ENCODE measurements at places on chromosomes 2 and 18.
A peak's percentile ranks its signal among the peaks of the same experiment; 100 is the strongest.

DNA sequence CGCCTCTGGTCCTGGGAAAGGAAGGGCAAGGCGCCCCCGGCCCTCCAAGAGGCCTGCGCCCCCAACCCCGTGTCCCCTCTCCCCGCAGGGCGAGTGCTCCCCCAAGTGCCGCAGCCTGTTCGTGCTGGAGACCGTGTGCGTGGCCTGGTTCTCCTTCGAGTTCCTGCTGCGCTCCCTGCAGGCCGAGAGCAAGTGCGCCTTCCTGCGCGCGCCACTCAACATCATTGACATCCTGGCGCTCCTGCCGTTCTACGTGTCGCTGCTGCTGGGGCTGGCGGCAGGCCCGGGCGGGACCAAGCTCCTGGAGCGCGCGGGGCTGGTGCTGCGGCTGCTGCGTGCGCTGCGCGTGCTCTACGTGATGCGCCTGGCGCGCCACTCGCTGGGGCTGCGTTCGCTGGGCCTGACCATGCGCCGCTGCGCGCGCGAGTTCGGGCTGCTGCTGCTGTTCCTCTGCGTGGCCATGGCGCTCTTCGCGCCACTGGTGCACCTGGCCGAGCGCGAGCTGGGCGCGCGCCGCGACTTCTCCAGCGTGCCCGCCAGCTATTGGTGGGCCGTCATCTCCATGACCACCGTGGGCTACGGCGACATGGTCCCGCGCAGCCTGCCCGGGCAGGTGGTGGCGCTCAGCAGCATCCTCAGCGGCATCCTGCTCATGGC lies 52.4 kb downstream of the SLC66A2 start:
- DNase-seq, result no peak

DNA sequence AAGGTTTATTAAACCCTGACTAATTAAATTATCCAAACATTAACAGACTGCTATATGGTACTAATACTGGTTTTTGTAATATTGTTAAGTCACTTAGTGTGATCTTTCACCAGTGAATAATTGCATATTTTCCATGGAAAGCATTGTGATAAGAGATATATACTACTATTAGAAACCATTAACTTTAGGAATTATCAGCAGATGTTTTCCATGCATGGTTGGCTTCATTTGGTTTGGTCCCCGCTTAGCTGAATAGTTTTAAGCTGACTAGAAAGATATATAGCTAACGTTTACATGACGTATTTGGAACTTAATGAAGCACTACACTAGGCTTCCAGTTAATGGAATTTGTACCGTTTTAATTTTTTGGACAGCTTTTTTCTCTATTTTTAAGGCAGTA lies 37.9 kb downstream of the LCLAT1 start:
- DNase-seq, result no peak

DNA sequence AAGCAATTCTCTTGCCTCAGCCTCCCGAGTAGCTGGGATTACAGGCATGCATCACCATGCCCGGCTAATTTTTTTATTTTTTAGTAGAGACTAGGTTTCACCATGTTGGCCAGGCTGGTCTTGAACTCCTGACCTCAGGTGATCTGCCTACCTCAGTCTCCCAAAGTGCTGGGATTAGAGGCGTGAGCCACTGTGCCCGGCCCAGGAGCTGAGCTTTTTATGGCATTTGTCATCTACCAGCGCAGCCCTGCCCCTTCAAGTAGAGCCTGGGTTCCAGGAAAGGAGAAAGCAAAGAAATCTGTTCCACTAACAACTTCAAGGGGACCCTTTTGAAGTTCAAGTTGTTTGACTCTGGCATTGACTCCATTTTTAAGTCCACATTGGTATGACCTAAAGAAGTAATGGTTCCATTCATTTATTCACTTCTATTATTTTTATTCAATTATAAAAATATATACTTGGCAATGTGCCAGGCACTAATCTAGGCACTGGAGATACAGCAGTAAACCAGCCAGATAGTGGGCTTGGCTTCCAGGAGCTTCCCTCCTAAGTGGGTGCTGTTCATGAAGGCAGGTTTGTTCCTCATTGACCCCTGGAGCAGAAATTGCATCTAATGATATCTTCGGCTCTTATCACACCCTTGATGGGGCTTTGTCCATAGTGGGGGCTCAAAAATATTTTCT lies 8.0 kb upstream of the SFTPB start:
- DNase-seq, result no peak

- DNase-seq, result no peak
Observed at GRCh38 chr2:127403460-127403859, 14.8 kb upstream of the PROC start.

DNA sequence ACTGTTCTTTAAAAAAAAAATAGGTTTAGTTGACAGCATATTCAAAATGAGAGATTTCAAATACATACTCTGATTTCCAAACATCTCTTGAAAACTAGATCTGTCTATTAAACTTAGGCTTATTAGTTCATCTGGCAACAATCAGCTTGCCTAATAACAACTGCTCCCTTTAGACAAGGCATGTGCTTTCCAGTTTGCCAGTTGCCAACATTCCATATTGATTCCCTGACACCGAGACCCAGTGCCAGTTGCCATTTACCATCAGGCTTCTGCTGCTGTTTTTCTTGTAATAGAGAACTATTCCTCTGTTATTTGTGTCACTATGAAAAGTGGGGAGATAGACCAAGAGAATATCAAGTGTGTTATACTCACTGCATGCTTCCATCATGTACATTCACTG lies 256.0 kb downstream of the C1D start:
- DNase-seq, result no peak

GRCh38 chr2:205650450-205650849 lies 31.9 kb upstream of the NRP2 start:
- DNase-seq, result no peak

DNA sequence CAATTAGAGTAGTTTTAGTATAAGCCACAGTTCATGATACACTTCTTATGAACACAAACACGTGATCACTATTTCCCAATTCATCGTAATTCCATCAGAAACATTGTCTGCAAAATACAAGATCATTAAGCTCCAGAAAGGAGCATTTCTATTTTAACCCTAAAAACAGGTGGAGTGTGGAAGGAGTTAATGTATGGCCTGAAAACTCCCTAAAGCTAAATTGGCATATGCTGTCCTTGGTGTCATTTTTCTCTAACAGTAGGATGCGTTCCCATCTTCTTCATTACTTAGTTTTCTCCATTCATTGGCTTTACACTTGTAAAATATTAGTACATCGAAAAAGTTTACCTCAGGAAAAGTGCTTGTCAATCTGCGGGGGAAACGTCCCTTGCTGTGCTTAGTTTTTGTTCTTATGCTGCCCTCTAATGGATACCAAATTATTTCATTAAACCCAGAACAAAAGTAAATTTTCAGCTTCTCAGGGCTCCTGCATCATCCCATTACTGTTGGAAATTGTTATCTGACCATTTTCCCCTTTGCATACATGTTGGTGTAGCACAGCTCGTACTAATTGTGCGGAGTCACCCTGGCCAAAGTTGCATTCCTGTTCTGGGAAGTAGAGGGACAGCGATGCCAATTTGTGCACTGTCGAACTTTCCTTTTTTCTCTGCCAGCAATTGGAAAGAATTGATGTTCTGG lies 153.4 kb downstream of the GPD2 start:
- peak; percentile 46 for DNase-seq

- DNase-seq, result no peak
Observed at GRCh38 chr2:33160191-33160590, 213.4 kb downstream of the LTBP1 start.

GRCh38 chr18:75482880-75483279 lies 55.4 kb upstream of the SMIM21 start:
- DNase-seq, result no peak

DNA sequence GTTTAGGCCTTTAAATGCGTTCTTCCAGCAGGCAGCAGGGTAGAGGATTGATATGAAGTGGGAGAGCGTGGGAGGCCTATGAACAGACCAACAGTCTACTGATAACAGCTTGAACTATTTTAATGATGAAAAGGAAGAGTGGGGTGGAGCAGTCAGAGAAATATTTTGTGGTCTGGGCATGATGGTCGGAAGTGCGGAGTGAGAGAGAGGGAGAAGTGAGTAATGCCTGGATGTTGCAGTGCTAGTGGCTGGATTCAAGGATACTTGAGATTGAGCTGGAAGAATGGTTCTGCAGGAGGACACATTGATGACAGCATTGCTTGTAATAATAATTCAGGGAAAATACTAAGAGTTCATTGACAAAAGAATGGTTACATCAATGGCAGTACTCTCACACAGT lies 151.0 kb upstream of the DAPL1 start:
- no peak for DNase-seq

GRCh38 chr2:29063646-29064345 lies 10.5 kb downstream of the PCARE start:
- no peak for DNase-seq

DNA sequence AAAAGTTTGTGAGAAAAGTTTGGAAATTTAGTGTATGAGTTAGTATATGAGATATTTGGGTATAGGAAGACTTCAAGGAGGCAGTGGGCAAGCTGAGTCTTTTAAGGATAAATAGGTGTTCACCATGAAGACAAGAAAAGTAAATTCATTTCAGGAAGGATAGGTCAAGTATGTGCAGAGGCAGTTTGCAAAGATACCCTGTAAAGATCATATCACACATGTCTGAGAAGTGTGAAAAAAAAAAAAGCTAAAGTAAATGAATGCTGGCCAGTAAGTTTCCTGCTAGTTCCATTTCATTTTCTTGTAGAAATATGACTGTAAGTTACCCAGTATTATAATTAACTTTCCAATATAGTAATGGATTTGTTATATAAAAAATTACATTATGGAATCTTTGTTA lies 131.0 kb downstream of the PHLPP1 start:
- DNase-seq, result no peak

DNA sequence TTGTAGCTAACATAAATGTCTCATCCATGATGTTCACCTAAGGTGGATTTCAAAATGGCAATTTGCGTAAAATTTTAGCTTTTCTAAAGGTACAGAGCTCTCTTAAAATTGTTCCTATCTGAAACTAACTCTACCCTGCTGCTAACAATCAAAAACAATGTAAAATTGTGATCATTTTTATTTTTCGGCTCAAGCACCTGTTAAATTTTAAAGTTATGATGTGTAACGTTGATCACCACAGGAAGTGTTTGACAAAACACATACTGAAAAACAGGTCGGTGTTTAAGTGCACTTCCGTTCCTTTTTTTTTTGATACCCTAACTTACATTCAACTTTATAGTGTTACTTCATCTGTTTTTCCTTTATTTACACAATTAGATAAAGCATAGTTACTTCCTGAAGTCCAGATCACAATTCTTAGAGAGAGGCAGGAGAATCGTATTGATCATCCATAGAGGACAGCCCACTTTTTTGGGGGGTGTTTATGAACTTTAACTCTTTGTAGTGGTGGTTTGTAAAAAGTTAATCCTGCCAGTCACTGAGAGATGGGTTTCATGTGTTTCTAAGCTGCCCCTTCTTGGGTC lies 6.0 kb upstream of the NCK2 start:
- DNase-seq, result no peak

- DNase-seq, result no peak
Observed at GRCh38 chr18:34031810-34032209, 192.9 kb downstream of the NOL4 start.

- DNase-seq, result no peak
Observed at GRCh38 chr2:194203898-194204297, 1453.1 kb upstream of the SLC39A10 start.

- DNase-seq, result no peak
Observed at GRCh38 chr2:236485519-236485918, 84.1 kb upstream of the ACKR3 start.

DNA sequence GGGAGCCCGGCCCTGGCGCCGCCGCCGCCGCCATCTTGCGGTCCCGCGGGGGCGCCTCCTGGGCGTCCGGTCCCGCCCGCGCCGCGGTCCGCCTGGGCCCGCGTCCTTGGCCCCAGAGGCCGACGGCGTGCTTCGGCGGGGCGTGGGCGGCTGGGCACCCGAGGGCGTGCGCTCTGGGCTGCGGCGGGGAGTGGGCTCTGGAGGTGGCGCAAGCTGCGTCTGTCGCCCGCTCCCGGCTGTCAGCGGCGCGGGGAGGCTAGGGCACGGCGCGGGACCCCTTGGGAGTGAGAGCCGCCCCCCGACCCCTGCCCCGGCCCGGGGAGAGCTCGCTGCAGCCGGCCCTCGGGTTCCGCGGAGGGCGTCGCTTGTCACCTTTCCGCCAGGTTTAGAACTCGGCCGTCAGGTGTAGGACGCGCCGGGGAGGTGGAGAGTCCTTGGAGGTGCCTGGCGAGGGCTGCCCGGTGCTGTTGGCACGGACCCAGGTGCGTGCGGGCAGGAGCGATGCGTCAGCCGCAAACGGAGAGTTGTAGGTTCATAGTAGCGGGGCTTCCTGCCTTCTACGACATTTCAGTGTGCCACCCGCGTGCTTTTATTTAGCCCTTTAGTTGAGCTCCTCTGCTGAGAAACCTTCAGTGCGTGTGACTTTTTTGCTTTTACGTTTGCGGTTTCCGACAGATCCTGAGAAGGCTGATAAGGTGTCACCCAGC lies 921 bp downstream of the VAPA start:
- DNase-seq, result peak; percentile 63

DNA sequence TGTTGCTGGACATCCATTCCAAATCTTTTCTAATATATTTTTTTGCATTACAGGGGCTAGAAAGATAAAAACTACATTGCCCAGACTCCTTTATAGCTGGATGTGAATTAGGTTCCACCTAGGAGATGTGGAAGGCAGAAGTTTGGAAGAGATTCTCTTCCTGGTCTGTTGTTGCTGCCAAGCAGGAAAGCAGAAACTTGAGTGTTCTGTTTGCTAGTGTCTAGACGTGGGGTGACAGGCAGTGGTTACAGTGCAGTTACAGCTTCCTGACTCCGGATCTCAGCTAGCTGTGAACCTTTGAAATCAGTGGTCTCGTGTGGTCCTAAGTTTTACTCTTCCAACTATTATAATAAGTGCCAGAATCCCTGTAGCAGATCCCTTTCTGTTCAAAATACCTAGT lies 46.2 kb downstream of the COL4A4 start:
- DNase-seq, result no peak

DNA sequence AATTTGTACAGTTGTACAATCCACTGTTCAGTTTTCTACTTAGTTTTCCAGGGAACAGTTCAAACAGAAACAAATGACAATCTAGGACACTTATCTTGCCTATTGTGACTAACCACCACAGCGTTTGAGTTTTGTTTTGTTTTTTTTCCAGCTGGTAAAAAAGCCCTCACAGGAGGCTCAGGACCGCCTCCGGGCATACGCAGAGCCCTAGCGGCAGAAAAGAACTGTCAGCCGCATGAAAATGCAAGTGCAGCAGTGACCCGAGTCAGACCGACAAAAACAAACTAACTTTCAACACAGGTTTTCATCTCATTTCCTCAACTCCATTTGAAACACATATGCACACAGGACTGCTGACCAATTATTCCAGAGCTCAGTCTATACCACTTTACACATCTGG lies 68.6 kb downstream of the STEAP3 start:
- DNase-seq, result peak; percentile 88

Measured in NCI-H345 (cell line).